ENCODE measurements at places on chromosomes 4 and X.
A peak's percentile ranks its signal among the peaks of the same experiment; 100 is the strongest.

GRCh38 chrX:6002056-6002455, 226.6 kb downstream of the NLGN4X start:
- no peak for DNase-seq

- DNase-seq = no peak
Observed at GRCh38 chr4:67892905-67893304, 9.1 kb upstream of the TMPRSS11D start.

- no peak for DNase-seq
Observed at GRCh38 chr4:98905839-98906238, 23.1 kb downstream of the EIF4E start.

- DNase-seq = no peak
Observed at GRCh38 chr4:125639182-125639621, 324.4 kb downstream of the FAT4 start.

DNA sequence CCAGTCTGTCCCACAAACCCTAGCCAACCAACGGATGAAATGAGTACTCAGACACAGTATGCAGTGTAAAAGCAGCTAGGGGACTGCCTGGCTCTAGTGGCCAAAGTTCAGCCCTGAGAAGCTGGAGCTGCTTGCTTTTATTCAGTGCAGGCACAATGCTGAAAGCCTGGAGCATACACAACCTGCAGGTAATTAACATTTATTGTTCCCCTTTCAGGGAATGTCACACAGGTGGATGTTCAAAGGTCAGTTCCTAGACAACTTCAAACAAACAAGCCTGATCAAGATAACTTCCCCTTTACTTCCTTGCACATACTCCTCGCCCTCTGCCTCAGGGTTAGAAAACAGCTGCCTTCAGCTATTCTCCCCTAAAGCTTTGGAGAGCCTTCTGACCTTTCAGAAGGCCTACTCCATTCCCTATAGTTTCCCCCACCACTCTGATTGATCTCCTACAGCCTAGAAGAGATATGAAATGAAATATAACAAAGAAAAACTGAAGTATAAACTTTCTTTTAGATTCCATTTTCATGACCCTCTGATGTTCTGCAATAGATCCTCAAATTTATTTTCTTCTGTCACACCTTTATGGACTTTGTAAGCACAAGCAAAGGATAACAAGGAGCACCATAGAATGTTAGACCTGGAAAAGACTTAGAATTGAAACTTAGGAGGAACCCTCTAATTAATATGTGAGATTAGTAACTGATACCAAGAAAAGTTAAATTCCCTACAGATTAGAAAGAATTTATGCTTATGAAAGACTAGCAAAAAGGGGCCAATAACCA, 6.8 kb upstream of the DCAF8L1 start:
- no peak for DNase-seq

GRCh38 chr4:111013846-111014245, 391.0 kb upstream of the PITX2 start:
- DNase-seq = no peak

DNA sequence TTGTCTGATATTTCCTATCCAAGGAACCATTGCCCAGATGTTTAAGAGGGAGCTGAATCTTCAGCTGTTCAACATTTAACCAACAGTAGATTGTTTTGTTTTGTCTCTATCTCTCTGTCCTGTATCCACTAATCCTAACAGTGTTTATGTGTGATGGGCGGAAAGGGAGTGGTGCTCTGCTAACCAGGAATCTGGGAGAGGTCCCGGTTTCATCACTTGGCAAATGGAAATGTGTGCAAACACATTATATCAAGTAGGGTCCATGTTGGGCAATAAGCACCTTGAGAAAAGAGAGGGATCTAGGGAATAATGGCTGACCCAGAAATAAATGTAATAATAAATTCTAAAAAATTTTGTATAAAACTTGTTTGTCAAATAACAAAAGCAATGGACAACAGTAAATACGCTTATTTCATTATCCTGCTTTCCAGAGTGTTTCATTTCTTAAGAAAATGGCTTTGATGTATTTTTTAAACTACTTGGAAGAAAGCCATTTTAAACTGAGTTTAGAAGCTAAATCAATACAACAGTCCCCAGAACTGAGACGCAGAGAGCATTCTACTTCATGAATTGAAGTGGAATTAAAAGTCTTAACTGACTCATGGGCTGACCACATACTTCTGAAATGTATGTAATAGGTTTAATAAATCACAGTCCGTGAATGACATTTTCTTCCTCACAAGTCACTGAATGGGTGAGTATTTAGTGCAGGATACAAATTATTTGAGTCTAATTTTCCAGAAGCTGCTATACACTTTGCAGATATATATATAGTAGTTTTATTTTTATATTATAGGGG, 55.8 kb downstream of the EMCN start:
- DNase-seq = no peak

- no peak for DNase-seq
Observed at GRCh38 chr4:146310319-146311021, 96.1 kb downstream of the REELD1 start.

- DNase-seq = no peak
Observed at GRCh38 chr4:73844345-73844744, 7.9 kb downstream of the CXCL6 start.

GRCh38 chrX:123581586-123581985, 151.3 kb downstream of the THOC2 start:
- no peak for DNase-seq

- DNase-seq = no peak
Observed at GRCh38 chr4:186146458-186146857, 42.0 kb downstream of the FAM149A start.

GRCh38 chr4:134144337-134144736, 57.3 kb downstream of the PABPC4L start:
- DNase-seq = no peak

DNA sequence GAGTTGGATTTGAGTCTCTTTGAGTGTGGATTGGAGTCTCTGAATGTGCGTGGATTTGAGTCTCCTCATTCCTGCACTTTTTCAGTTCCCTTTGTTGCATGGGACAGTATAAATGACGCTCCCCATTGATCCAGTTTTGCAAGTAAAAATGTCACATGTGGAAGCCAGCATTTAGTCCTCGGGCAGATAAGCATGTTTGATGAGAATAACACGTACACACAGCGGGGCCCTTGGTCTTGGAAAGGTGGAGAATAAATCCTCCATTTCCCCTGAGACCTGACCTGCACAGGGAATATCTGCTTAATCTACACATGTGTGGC, 8.1 kb downstream of the P2RY8 start:
- DNase-seq = no peak

GRCh38 chr4:39994406-39994805, 16.7 kb upstream of the PDS5A start:
- no peak for DNase-seq

- DNase-seq = no peak
Observed at GRCh38 chr4:78692822-78693170, 83.4 kb upstream of the BMP2K start.

GRCh38 chr4:22969287-22969896, 276.7 kb downstream of the GBA3 start:
- no peak for DNase-seq

- no peak for DNase-seq
Observed at GRCh38 chrX:39973810-39974209, 123.9 kb downstream of the BCOR start.

DNA sequence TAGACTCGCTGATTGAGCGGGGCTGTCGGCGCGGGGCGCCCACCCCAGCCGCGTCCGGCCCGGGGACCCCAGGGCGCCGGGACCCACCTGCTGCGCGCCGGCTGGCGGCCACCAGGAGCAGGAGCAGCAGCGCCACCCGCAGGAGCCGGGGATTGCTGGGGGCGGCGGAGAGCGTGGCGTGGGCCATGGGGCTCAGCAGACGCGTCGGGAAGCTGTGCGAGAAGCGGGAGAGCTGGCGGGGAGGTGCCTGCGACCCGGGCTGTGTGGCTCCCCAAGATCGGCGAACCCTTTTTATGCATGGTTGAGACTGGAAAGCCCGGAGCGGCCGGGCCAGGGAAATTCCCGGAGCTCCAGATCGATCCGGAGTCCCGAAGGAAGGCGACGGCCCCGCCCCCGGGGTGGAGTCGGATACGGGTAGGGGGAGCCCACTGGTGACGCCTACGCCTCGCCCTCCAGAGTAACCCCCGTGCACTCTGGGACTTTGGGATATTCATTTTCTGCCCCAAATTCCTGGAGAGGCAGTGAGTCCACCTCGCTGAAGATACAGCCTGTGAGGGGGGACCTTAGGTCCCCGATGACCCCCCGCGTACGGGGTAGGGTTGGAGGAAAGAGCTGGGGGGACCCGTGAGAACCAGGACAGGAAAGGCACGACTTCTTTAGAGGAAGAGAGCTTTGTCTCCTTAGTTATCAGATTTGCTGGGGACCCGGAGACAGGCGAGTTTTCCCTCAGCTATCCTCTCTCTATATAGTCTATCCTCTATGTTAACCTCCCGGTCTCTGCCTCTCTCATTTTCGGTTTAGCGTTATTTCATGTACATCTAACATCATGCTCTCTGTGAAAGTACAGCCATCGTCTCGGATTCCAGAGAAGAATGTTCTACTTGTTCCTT, at the start of gene CXCL3:
Gene CXCL3 (minus strand): TSS at position 265 of the 890 bp plus-strand sequence. CDS start 78 bp downstream, at position 187.
- peak; percentile 79 for DNase-seq

GRCh38 chr4:157075401-157075800, 549 bp upstream of the GLRB start:
- DNase-seq = no peak

DNA sequence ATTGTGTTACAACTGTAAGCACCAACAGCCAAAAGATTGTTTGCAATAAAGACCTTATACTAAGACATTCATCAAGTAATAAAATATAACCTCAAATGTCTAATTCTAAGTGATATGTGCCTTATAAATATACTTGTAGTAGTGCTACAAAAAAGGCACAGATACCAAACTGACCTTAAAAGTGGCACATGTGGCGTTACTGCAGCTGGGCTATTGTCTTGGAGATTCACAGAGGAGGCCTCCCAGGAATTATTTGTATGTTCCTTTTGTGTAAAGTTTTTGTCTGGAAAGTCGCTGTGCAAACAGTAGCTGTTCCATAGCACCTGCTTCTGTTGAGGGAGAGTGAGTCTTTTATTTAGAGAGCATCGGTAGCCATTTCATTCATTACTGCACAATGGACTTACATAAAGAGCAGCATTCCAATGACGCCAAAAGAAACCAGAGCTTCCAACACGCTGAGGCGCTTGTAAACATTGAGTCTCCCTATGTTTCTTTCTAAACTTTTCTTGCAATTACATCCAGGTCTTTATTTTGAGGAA, 143.7 kb downstream of the RPA4 start:
- no peak for DNase-seq

GRCh38 chr4:1194010-1194900, 21.9 kb upstream of the SPON2 start:
- no peak for DNase-seq

GRCh38 chrX:18297251-18297650, 57.2 kb downstream of the SCML2 start:
- no peak for DNase-seq

- no peak for DNase-seq
Observed at GRCh38 chr4:6820695-6821094, 38.2 kb downstream of the KIAA0232 start.

DNA sequence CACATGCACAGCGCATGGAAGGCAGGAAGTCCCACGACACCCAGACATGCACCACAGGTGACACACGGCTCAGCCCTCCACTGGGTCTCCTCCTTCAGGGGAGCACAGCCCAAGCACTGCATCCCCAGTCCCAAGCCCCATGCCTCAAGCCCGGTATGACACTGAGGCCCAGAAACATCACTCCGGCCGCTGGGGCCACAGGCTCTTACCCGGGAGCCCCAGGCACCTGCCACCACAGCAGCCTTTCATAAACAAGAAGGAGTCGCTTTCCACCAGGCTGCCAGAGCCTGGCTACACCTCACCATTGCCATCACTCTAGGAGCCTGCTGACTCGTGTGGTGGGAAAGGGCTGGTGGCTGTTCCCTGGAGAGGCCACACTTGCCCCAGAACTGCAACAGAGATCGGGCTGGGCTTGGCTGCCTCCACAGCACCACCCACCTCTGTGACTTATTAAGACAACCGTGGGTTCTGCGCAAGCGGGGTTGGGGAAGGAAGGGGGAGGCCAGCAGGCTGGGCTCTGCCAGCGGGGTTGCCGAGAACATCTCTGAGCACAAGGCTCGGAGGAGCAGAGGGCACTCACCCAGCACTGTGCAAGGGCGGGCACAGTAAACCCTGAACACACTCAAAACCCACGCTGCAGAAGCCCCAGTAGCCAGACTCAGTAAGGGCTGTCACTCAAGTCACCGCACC, 4.5 kb downstream of the HAUS7 start:
- no peak for DNase-seq

GRCh38 chrX:66961665-66962064, 322.8 kb upstream of the EDA2R start:
- no peak for DNase-seq
